D341Med (cell line): ENCODE measurements at places on chromosomes 12 and 14.

DNA sequence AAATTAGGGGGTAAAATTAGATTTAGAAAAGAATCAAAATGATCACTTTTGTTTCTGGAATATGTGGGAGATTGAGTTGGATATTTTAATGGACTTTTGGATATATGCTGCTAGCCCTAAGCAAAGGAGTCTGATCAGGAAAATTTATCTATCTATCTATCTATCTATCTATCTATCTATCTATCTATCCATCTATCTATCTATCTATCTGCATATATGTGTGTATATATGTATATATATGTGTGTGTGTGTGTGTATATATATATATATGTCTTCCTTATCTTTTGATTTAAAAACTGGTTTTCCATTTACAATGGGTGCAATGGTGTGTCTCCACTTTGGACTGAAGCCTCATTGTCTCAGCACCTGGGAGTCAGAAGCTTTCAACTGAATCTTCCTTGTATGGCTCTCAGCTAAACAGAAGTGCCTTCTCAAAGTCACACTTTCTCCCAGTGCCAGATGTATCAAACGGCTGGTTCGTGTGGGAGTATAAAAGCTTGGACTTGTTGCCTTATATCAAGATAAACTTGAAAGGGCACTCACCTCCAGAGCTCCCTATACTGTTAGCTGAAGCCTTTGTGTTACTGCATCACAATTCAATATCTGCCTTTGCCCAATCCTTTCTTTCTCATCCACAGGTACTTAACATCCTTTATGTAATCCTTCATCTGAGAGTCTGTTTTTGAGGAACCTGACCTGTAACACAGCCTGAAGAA is 31.6 kb upstream of the CD69 start:
- DNase-seq, result no peak

- no peak for DNase-seq
Observed at GRCh38 chr12:43347026-43347425, 205.0 kb downstream of the ADAMTS20 start.

DNA sequence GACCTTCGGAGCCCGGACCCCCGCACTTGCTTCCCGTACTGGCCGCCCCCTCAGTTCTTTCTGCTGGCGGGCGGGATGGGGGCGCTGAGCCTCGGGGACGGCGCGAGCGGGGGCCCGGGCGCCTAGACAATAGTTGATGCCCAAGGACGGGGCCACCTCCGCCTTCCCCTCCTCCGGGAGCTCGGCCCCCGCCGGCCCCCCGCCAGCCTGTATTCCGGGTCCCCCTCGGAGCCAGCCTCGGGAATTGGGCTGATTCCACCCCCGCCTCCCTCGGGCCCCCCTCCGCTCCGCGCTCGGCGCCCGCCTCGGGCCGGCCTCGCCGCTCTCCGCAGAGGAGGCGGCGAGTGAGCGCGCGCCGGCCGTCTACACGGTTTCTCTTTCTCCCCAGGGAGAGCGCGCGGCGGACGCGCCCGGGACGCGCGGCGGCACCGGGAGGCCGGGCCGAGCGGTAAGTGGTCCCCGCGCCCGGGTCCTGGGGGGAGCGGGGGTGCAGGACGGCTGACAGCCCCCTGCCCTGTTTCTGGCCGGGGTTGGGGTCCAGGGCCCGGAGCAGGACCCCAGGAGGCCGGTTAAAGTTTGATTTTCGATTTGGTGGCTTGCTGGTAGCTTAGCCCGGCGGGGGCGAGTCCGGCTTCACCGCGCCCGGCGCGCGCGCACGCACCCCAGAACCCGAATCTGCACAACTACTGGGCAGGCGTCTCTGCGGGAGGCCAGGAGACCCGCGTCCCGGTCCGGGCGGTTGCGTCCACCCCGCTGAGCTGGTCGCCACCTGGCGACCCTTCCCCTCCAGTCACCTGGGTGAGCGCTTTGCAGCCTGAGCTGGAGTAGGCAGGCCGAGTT is 413.7 kb downstream of the PCNX1 start:
- peak; percentile 81 for DNase-seq

GRCh38 chr14:91396959-91397815 is 20.4 kb downstream of the CCDC88C start:
- DNase-seq, result no peak

DNA sequence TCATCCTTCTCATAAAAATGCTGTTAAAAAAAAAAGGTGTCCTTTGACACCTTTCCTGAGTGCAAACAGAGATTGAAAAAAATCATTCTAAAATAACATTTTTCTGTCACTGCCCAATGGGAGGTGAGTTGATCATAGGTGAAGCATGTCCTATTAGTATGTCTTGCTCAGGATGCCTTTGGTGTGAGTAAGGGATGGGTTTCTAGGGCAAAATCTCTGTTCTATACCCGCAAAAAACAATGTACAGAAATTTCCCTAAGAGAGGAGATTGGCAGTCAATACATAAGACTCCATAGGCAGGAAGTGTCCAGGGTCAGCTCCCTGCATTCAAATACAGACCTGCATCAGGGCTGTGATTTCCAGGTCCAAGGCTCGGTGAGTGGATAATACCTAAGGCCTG is 195.2 kb downstream of the DAD1 start:
- no peak for DNase-seq

GRCh38 chr12:1204581-1205121 is 213.6 kb downstream of the ERC1 start:
- no peak for DNase-seq
